ENCODE measurements at places on chromosomes 6 and 20. TPM values are rescaled to one million over a fixed set of nuclear protein-coding genes. Genes with fewer than 3 reads are reported as not detected.

GRCh38 chr20:50658804-50659380, 32.5 kb downstream of the RIPOR3 start:
- no peak for DNase-seq

DNA sequence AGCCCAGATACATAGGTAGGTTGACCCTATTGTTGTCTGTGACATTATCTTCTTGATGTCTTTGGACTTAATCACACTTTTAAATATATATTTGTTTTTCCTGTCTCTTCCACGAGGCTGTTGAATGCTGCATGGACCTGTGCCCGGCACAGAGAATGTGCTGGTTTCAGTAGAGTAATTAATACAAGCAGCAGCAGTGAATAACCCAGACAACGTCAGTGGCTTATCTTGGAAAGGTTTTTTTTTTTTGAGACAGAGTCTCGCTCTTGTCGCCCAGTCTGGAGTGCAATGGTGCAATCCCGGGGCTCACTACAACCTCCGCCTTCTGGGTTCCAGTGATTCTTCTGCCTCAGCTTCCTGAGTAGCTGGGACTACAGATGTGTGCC, 108.2 kb downstream of the CDH26 start:
- DNase-seq = no peak

DNA sequence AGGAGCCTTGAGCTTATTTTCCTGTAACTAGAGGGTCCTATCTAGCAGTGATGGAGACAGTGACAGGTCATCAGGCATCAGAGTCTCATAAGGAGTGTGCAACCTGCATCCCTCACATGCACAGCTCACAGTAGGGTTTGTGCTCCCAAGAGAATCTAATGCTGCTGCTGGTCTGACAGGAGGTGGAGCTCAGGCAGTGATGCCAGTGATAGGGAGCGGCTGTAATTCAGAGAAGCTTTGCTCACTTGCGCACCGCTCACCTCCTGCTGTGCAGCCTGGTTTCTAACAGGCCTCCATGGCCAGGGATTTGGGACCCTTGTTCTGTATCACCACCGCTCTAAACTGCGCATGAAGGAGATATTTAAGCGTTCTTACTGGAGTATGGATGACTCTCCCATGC, 5.3 kb downstream of the KIF25 start:
- no peak for DNase-seq

DNA sequence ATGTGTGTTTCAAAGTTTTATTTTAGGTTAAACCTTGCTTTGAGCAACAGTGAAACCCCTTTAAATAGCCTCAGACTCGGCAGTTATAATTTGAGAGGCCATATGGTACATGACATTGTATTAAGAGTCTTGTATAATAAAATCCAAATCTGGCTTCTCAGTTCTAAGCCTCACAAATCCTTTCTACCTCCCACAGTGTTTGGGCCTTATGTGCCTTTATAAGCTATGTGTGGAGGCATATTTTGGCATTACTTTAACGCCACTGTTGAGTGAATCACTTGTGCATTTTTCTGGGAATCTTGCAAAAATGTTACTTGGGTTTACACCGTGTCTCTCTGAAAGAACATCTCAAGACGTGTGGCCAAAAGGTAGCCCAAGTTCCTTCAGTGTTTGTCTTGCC, 152.4 kb downstream of the COL9A1 start:
- DNase-seq = no peak

DNA sequence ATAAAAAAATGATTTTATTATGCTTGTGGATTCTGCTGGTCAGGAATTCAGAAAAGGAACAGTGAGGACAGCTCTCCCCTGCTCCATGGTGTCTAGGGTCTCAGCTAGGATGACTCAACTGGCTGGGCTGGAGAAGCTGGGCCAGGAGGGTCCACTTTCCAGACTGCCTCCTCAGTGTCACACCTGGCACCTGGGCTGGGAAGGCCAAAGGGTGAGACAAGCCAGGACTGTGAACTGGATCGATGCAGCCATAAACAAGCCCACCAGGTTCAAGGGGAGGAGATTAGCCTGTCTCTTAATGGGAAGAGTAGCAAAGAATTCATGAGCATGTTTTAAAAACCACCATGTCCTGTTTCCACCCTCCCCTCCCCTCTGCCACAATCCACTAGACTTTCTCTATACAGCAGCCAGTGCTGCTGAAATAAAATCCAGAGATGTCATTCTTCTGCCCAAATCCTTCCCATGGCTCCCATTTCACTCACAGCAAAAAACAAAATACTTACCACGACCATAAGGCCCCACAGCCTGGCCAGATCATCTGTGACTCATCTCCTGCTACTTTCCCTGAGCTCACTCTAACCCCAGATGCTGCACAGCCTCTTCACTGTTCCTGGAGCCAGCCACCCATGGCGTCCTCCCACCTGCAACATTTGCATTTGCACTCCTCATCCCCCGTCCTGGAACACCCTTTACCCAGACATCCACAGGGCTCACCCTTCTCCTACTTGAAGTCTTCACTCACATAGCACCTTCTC, 13.8 kb downstream of the SPTLC3 start:
- DNase-seq = no peak

GRCh38 chr6:40346246-40346645, 240.9 kb downstream of the LRFN2 start:
- DNase-seq = no peak

Gene EBF4
- polyA plus RNA-seq = 9.9 TPM

Gene WFDC12
- polyA plus RNA-seq = 6.8 TPM

Measured in thymus (tissue), 14 donors.